IPS DF 19.7 (cell line): ENCODE measurements at places on chromosomes 12 and 14.

DNA sequence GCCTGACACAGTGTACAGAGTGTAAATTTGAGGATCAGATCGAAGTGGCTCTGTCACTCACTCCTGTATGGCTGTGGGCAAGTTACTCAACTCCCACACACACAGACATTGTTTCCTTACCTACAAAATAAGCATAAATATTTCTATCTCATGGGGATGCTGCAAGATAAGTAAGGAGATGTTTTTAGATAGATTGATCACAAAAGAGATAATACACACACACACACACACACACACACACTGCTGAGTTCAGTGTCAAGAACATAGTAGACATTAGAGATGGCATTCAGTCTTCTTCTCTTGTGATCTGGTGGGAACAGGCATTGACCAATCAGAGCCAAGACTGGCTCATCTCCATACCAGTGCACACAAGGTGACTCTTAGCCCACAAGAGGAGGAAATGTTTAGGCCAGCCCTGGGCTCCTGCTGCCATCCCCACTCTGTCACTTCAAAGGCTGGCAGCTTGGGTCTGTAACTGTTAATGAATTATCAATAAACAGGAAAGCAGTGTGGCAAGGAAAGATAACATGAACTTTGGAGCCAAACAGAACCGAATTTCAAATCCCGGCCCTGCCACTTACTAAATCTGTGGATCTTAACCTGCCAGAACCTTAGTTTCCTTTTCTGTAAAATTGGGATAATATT, 3.4 kb upstream of the RNASE8 start:
- DNase-seq = no peak

- no peak for DNase-seq
Observed at GRCh38 chr12:87155621-87156020, 873.6 kb downstream of the C12orf50 start.

- no peak for DNase-seq
Observed at GRCh38 chr12:104460041-104460719, 3.4 kb downstream of the CHST11 start.

GRCh38 chr12:27823038-27823437, 43.0 kb upstream of the MANSC4 start:
- no peak for DNase-seq

DNA sequence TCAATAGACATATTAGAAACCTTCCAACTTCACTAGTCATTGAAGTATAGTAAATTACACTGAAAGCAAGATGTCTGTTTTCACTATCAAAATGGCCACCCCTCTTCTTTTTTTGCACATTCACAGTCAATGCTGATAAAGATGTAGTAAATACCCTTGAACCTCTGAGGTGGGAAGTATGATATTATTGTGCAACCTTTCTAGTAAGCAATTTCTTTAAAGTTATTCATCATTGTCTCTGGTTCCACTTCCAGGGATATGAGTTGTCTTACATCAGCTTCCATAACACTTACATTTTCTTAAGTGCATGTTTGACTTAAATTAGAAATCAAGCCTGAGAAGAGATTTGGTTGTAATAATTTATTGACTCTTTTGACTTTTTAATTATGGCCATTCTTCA, 453.9 kb upstream of the MGAT4C start:
- no peak for DNase-seq

DNA sequence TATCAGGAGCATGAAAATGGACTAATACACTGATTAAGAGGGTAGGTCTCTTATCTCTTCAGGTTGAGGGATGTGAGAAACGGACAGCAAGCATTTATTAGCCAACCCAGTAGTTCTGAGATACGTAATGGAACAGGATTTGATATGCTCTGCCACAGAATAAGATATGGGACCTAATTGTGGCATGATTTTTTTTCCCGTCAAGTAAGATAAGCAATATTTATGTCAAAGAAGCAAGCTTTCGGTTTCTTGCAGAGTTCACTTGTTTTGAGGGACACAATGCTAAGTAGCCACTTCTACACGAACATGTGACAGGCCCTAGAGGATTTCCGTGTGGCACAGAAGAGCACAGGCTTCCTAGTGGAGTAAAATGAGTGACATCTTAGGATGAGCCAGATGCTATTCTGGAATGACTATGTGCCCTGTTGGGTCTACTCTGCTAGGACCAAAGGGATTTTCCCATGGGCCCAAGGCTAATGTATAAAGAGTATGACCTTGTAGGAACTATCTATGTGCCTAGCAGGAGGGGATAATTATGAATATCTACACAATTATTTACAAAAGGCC, 57.9 kb downstream of the SLC38A1 start:
- no peak for DNase-seq

DNA sequence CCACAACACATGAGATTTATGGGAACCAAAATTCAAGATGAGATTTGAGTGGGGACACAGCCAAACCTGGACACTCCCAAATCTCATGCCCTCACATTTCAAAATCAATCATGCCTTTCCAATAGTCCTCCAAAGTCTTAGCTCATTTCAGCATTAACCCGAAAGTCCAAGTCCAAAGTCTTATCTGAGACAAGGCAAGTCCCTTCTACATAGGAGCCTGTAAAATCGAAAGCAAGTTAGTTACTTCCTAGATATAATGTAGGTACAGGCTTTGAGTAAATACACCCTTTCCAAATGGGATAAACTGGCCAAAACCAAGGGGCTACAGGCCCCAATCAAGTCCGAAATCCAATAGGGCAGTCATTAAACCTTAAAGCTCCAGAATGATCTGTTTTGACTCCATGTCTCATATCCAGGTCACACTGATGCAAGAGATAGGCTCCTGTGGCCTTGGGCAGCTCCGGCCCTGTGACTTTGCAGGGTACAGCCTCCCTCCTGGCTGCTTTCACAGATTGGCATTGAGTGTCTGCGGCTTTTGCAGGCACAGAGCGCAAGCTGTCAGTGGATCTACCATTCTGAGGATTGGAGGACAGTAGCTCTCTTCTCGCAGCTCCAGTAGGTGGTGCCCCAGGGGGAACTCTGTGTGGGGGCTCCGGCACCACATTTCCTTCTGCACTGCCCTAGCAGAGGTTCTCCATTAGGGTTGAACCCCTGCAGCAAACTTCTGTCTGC, 60.1 kb downstream of the LRIG3 start:
- DNase-seq = no peak

DNA sequence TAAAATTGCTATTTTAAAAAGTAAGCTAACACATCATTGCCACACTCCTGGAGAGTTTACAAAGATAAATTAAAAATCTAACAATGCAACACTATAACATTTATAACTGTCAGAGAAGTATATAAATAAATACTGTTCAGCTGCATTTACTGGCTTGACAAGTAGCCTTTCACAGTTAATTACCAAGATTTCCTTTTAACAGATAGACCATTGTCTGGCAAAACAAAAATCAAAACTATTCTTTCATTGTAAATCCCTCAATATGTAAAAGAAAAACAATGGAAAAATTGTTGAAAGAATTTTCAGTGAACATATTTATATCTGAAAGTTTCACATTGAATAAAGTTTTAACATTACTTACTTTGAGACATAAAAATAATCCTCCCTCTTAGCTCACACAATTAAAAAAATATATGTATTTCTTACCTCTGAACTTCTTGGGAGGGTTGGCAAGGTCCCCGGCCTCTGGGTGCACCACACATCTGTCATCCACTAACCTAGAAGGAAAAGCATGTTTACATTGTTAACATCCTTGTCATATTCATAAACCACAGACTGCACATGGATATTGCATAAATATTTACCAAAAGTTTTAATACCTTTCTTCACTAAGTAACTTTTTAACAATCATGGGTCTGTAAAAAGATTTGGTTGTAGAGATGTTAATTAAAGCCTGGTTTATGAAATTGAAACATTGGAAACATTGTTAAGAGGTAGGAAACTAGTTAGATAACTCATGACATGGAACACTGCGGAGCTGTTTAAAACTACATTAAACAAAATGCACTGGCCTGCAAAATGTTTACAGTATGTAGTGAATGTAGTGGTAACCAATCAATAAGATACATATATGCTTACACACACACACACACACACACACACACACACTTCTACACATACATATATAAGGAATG, 43.0 kb downstream of the ITPR2 start:
- no peak for DNase-seq

- DNase-seq = no peak
Observed at GRCh38 chr14:20622816-20623291, 18.6 kb downstream of the OR6S1 start.

DNA sequence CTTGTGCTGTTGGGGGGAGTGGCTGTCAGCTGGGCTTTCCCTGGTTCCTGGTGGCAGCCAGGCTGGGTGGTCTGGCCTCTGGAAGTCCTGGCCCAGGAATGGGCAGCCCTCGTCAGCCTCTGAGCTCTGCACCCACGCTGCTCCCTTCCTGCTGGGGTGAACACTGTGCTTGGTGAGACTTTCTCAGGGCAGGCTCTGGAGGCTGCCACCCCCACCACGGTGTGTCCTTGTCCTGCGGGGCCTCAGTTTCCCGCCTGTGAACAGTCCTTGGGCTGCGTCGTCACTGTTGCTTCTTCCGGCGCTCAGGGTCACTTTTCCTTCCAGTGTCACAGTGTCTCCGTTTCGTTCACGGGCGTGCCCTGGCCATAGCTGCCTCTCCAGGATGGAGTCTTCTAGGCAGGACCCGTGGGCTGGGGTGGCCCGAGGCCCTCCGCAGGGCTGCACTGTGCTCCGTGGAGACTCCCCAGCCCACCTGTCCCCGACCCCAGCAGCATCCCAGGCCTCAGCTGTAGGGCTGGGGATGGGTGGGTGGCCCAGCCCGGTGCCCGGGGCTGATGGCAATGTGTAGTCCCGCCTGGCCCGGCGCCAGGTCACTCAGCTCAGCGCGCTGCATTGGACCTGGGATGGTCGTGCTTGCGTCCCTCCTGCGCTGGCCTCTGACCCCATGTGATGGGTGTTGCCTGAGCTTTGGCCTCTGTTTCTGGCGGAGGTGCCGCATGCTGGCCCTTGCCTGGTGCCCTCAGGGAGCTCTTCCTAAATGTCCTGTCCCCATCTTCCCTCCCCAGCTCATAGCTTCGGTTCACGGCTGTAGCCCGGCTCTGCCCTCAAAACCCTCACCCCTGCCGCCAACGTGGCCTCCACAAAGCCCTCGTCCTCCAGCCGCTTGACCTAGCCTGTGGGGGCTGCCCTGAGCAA, 6.8 kb downstream of the KIF26A start:
- DNase-seq = no peak

DNA sequence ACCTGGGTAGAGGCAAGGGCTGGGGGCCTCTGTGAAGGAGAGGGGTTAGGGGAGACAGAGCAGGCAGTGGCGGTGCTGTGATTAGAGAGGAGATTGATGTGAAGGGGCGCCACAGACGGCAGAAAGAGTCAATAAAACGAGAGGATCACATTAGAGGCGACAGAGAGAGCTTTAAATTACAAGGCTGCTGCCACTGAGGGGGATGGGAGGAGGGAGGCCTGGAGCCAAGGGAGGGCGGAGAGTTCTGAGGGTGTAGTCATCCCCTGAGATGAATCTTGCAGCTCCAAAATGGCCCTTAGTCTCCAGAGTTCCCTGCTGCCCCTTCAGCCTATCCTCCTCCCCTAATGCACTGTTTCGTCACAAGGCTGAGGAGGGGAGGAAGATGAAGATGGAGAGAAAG, 12.8 kb downstream of the ZFHX2 start:
- no peak for DNase-seq

DNA sequence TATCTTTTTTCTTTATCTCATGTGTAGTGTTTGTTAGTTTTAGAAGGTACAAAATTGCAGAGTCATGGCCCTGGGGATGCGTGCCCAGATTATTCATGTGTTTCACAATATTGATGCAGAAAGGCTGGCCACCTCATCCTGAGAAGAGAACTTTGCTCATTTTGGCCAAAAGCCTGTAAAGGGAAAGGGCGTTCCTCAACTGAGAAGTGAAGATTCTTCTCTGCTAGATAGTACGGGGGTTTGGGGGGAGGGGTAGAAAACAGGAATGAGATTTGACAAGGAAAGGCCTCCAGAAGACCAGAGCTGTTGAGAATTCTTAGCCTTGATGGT, 1.7 kb downstream of the MGST1 start:
- no peak for DNase-seq

DNA sequence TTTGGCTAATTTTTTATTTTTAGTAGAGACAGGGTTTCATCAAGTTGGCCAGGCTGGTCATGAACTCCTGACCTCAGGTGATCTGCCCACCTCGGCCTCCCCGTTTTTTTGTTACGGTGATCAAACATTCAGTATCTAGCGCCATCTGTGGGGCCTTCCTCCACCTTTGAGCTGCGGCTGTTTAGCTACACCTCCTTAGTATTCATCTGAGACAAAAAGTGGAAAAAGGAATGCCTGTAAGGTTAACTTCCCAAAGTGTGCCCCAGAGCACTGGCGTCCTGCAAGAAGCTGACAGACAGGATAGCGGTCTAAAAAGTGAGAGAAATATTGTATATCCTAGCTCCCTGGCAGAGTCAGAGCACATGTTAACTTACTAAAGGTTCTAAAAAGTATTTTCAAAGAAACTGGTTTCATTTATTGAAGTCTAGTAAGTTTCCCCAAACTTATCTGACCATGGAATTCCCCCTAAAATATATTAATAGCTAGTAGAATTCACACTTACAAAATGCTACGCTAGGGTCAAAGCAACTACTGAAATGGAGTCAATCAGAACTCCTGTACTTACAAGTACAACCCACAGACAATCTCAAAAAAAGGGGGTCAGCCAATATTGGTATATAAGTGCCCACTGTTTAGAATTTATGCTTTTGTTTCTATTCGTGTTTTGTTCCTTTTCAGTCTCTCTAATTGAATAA, 59.1 kb downstream of the DUSP16 start:
- DNase-seq = peak; percentile 15

GRCh38 chr12:127241072-127241817, 1025.7 kb upstream of the TMEM132C start:
- no peak for DNase-seq

GRCh38 chr14:89429199-89430181, 12.5 kb upstream of the FOXN3 start:
- DNase-seq = no peak

GRCh38 chr12:24853094-24853493, 95.8 kb downstream of the BCAT1 start:
- DNase-seq = no peak

DNA sequence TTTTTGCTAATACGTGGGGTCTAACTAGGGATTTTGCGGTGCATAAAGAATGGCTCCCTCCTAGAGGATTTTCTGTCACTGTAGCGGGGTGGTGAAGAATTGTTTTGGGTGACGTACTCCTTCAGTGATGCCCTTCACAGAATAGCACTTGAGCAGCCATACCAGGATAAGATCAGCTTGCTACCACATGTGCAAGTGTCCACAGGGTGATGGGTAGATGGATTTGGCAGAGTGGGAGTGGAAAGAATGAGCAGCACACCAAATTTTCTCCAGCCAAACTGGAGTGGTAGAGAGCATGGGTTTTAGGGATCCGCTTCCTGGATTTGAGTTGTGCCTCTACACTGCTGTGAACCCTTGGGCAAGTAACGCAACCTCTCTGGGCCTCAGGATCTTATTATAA, 2.3 kb downstream of the TCP11L2 start:
- DNase-seq = no peak

DNA sequence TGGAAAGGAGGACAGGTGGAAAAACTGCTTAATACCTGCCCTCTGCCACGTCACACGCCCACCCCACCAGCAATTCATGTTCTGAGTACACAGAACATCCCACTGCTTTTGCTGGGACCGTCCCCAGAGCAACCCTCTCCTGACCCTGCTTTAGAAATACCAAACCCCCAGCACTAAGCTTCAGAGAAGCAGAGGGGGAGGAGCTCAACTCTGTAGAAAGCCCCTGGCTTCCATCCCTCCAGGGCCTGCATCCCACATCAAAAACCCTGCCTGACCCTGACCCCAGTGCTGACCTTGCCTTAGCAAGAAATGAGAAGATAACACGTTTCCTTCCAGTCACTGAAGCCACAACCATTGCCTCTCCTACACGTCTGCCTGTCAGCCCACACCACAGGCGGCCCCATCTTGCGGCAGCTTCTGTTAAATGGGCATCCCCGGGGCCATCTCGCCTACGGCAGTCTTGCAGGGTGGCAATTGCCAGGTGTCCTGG, 19.7 kb downstream of the VDR start:
- DNase-seq = no peak
